Thoracic aorta (tissue), 2 donors: ENCODE measurements at places on chromosomes 4 and X.

GRCh38 chrX:115255003-115255402, 21.1 kb upstream of the LRCH2 start:
- no peaks in the 10 kb centered on the region for H3K36me3 ChIP-seq
- H3K27ac ChIP-seq: no peak overlapping the region
- DNase-seq: no peak
- H3K4me3 ChIP-seq: no peak overlapping the region

DNA sequence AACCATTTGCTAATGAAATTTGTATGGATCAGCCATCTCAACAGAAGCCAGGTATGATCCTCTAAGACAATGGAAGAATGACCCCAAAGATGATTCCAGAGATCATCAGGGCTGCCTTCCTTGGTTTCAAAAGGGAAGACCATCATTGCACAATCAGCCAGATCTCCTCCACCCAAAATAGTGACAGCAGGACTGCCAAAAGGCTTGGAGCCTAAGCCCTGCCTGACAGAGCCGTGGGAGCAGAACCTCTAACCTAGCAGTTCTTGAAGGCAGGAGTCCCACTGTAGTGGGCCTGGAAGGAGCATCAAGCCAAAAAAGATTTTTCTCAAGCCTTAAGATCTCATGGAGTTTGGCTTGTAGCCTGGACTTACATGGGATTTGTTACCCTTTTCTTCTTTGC, 226.0 kb downstream of the RASL11B start:
- DNase-seq: no peak
- H3K36me3 ChIP-seq: no peaks in the 10 kb centered on the region
- H3K4me3 ChIP-seq: no peak overlapping the region
- no peaks in the 10 kb centered on the region for H3K27me3 ChIP-seq

DNA sequence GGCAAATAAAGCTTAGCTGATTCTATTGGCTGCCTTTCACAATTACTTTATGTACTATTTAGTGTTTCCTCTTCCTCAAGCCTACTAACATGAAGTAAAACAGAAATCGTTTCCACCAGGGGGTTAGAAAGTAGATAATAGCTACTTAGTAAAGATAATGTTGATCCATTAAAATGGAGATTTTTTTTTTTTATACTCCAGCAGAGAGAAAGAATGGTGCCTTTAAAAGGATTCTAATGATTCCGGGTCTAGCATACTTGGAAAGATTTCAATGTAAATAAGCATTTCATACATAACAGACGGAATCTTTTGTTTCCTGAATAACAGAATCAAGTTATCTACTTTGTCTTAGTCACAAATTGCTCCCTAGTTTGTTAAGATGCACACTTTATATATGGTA, 37.1 kb downstream of the GK start:
- H3K4me1 ChIP-seq: no peaks in the 10 kb centered on the region
- no peak for DNase-seq
- peaks cover 2% of the 10 kb centered on the region for H3K36me3 ChIP-seq
- H3K4me3 ChIP-seq: no peak overlapping the region

DNA sequence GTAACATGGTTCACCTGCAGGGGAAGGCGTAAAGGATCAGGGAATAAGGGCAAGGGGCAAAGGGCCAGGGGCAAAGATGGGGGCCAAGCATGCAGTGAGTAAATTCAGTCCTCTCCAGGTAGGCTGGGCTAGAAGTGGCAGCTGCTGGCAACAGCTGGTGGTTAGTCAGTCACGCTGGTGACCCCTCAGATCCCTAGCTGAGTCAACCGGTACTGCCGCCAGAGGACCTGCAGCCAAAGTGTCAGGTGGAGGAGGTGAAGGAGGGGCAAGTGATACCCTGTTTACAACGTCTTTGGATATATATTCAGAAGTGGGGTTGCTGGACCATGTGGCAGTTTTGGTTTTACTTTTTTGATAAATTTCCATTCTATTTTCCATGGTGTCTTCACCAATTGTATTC, 24.6 kb upstream of the NAP1L2 start:
- H3K4me1 ChIP-seq: no peaks in the 10 kb centered on the region
- no peak for DNase-seq
- no peaks in the 10 kb centered on the region for H3K36me3 ChIP-seq
- no peaks in the 10 kb centered on the region for H3K27me3 ChIP-seq
- H3K4me3 ChIP-seq: no peak overlapping the region

- no peaks in the 10 kb centered on the region for H3K36me3 ChIP-seq
- no peak overlapping the region for H3K27ac ChIP-seq
- H3K27me3 ChIP-seq: no peaks in the 10 kb centered on the region
- no peak overlapping the region for H3K4me3 ChIP-seq
- H3K4me1 ChIP-seq: no peaks in the 10 kb centered on the region
- no peak for DNase-seq
Measured at GRCh38 chrX:127177966-127178365, 358.4 kb downstream of the PRR32 start.

DNA sequence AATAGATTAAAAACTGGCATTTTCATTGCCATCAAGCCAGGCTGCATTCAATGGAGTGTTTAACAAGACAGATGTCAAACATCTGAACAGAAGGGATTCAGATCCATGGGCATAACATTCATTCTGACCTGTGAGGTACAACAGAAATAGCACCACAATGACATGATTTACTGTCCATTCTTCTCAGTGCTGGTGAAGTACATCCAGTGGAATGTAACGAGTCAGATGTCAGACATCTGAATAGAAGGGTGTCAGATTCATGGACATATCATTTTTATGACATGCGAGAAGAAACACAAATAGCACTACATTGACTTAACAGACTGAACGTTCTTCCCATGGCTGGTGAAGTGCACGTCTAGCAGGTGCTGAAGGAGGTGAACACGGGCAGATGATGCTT, 186.4 kb downstream of the PPP4R3C start:
- no peak overlapping the region for H3K4me3 ChIP-seq
- H3K27me3 ChIP-seq: no peaks in the 10 kb centered on the region
- no peak for DNase-seq
- H3K36me3 ChIP-seq: no peaks in the 10 kb centered on the region
- no peak overlapping the region for H3K27ac ChIP-seq

DNA sequence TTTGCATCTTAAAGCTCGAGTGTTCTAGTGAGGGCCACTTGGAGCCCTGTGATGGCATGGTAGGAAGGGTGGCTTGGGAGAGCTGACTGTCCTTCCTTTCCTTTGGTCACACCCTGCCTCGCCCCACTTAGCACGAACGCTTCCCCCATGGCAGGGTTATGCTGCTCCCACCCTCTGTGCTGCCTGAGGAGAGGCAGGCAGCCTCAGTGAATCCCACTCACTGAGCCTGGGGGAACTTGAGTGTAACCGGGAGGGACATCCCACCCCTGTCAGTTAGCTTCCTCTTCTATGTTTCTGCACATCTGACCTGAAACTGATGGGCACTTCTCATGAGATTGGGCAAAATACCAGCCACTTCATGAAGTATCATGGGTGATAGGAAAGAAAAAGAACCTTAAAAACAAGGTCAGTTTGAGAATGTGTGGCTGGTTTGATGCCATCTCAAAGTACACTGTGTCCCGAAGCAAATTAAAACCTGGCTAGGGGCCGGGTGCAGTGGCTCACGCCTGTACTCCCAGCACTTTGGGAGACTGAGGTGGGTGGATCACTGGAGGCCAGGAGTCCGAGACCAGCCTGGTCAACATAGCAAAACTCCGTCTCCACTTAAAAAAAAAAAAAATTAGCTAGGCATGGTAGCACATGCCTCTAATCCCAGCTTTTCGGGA, 10.1 kb downstream of the TKTL1 start:
- no peaks in the 10 kb centered on the region for H3K36me3 ChIP-seq
- no peaks in the 10 kb centered on the region for H3K4me1 ChIP-seq
- no peak for DNase-seq

DNA sequence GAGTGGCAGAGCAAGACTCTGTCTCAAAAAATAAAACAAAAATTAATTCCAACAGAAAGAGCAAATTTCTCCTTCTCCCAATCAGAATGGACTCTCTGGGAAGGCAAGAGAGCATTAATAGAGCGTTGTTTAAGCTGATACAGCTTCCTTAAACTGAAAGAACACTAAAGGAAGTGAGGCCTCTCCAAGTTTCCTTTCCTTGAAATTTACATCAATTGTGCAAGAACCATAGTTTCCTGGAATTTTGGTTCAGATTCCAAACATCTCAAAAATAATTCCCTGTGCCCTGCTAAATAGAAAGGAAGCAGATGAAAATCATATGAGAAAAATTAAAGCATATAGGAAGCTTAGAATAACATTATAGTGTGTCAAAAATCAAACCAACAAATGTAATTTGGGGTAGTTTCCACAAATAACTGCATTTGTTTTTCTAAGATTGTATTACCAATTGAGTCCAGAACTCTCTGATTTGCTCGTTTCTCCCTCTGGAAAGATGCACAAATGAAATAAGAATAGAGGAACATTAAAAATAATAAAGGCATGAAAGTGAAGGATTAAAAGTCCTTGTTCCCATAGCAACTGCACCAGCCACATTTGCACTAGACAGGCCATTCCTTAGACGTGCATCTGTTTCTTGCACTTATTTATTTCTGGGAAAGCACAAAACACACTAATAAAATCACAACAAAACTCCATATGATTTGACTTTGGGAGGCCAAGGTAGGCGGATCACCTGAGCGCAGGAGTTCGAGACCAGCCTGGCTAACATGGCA, 3.7 kb upstream of the FAM241A start:
- no peaks in the 10 kb centered on the region for H3K36me3 ChIP-seq
- no peak overlapping the region for H3K27ac ChIP-seq
- peaks cover under 1% of the 10 kb centered on the region for H3K4me1 ChIP-seq
- H3K4me3 ChIP-seq: no peak overlapping the region
- no peaks in the 10 kb centered on the region for H3K27me3 ChIP-seq

GRCh38 chr4:7862561-7863192, 77.0 kb downstream of the AFAP1 start:
- H3K36me3 ChIP-seq: no peaks in the 10 kb centered on the region
- H3K27ac ChIP-seq: no peak overlapping the region
- no peak for DNase-seq
- peaks cover 3% of the 10 kb centered on the region for H3K4me1 ChIP-seq

- H3K4me3 ChIP-seq: peak overlapping the region; percentile 59
- H3K4me1 ChIP-seq: peaks cover 56% of the 10 kb centered on the region
- H3K27ac ChIP-seq: peak overlapping the region; percentile 52
- no peaks in the 10 kb centered on the region for H3K27me3 ChIP-seq
Measured at GRCh38 chr4:8506373-8507195, 66.0 kb downstream of the TRMT44 start.

DNA sequence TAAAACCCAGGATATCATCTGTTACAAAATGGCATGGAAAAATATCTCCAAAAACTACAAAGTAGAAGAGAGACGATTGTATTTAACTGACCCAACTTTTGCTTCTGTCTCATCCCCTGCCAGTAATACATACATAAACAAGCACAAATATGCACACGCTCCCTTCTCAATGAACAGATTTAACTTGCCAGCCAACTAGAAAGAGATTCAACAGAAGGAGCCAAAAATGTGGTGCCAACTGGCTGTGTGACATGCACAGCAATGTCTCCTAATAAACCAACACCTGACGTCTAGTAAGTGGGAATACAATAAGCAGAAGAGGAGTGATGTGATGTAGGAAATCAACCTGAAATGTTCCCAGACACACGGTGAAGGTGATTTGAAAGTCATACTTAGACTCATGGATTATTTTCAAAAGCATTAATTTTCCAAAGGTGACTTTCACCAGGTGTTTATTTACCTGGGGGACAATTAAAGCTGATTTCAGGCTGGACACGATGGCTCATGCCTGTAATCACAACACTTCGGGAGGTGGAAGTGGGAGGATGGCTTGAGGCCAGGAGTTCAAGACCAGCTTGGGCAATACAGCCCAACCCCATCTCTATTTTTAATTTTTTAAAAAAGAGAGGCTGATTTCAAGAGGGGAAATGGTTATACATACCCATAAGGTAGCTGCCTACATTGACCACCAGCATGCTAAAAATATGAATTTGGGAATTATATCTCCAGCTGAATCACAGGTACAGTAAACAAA, 33.7 kb downstream of the SH3RF1 start:
- no peaks in the 10 kb centered on the region for H3K36me3 ChIP-seq
- peaks cover 23% of the 10 kb centered on the region for H3K4me1 ChIP-seq
- no peak overlapping the region for H3K27ac ChIP-seq
- no peak for DNase-seq
- no peaks in the 10 kb centered on the region for H3K27me3 ChIP-seq
- no peak overlapping the region for H3K4me3 ChIP-seq

- no peaks in the 10 kb centered on the region for H3K36me3 ChIP-seq
- no peak for DNase-seq
- H3K4me1 ChIP-seq: no peaks in the 10 kb centered on the region
- no peak overlapping the region for H3K4me3 ChIP-seq
Measured at GRCh38 chr4:138892483-138893407, 122.8 kb upstream of the NOCT start.

DNA sequence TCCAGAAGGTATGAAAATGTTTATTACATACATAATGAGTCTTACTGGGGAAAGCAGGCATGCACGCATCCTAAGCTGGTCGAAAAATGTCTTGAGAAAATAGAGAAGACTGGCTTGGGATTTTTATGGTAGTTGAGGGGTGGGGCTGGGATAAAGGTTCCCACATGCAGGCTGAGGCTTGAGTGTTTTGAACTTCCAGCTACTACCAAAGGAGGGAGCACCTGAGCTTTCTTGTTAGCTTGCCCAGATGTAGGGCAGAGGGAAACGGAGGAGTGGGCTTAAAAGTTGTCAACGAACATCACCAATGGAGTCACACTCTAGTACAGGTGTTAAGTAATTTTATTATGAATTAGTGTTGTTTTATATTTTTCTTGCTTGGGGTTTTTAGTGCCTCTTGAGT, 39.6 kb upstream of the SRPX start:
- DNase-seq: no peak
- no peaks in the 10 kb centered on the region for H3K27me3 ChIP-seq
- no peaks in the 10 kb centered on the region for H3K4me1 ChIP-seq
- no peak overlapping the region for H3K4me3 ChIP-seq

DNA sequence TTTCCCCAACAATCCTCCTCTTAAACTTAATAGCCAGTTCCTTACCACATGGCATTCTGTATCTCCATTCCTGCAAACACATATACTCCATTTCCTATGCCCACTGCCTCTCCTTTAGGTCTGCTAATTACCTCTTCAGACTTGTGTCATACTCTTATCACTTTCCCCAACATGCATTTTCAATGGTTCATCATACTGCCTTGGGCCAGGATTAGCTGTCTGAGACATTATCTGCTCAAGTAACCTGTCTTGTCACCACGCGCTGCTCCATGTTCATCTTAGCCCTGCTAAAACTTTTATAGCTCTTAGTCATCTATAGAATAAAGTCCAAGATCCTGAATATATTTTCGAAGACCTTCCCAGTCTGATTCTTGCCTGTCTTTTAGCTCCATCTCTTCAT, 224.1 kb upstream of the GK2 start:
- H3K4me1 ChIP-seq: peaks cover 1% of the 10 kb centered on the region
- H3K36me3 ChIP-seq: no peaks in the 10 kb centered on the region
- H3K4me3 ChIP-seq: no peak overlapping the region

- H3K36me3 ChIP-seq: no peaks in the 10 kb centered on the region
- no peaks in the 10 kb centered on the region for H3K4me1 ChIP-seq
- no peak overlapping the region for H3K27ac ChIP-seq
Measured at GRCh38 chr4:132893787-132894186, 255.3 kb upstream of the PCDH10 start.

GRCh38 chr4:142293536-142293935, 552.6 kb downstream of the INPP4B start:
- no peak overlapping the region for H3K4me3 ChIP-seq
- no peaks in the 10 kb centered on the region for H3K27me3 ChIP-seq
- no peaks in the 10 kb centered on the region for H3K36me3 ChIP-seq
- DNase-seq: no peak
